Kasumi-1 (cell line): ENCODE measurements at places on chromosomes 13 and 19.

DNA sequence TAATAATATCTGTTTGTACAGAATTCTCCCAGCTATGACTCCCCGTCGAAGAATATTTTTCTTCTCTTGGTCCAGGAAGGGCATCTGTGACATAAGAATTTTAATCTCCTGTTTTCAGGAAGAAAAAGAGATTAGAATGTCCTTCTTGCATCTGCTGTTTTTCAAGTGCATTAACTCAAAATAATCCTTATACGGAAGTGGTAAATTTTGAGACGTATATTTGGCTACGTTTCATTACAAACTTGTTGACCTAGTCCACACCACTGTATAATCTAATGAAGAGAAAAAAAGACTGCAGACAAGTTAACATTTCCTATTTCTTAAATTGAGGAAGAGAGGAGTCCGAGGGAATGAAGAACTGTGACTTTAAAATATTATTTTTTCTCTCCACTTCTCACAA lies 959.9 kb downstream of the DIAPH3 start:
- no peak for DNase-seq

DNA sequence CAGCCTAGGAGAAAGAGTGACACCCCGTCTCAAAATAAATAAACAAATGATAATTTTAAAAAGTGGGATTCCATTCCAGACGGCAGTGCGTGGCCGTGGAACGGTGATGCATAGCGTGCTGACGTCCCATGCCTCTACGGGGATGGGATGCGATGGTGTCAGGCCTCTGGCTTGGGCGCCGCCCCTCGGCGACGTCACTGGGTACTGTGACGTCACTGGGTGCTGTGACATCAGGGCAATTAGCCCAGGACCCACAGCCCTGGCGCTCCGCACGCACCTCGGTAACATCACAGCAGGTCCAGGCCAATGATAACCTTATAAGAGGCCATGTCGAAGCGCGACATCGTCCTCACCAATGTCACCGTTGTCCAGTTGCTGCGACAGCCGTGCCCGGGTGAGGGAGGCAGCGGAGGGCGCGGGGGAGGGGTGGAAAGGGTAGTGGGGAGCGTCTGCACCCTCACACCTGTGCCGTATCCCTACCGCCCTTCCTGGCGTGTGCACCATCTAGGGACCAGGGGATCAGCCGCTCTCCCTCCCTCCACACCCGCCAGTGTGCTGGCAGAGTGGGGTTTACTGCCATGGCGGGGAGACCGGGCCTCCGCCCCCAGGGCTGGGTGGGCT lies at the start of gene GAPDHS:
Gene GAPDHS, plus strand, starts transcription at position 256 of the 621 bp plus-strand sequence. Its CDS starts 72 bp downstream, at position 328.
- DNase-seq, result no peak

DNA sequence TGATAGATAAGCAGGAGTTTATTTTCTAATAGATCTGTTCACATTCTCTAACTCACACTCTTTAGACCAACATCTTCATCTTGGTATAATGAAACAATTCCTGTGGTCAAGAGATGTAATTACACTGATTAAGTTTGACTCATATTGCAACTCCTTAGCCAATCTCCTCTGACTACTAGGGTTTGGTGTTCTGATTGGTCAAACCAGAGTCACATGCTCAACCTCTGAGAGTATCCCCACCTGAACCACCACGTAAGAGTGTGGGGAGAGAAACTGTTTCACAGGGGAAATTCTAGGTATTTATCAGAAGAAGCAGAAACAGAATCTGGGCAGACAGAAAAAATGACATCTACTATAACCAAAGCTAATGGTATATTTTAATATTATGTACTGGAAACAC lies 42.4 kb downstream of the UQCRFS1 start:
- DNase-seq, result no peak

DNA sequence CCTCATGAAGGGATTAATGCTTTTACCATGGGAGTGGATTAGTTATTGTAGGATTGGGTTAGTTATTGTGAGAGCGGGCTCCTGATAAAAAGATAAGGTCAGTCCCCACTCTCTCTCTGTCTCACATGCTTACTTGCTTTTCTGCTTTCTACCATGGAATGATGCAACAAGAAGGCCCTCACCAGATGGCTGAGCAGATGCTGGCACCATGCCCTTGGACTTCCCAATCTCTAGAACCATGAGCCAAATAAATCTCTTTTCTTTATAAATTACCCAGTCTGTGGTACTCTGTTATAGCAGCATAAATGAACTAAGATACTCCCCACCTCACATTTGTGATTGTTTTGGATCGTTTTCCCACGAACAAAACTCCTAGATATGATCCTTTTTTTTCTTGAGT lies 353.8 kb downstream of the DNAJC15 start:
- no peak for DNase-seq

GRCh38 chr19:33385956-33386355 lies 12.4 kb downstream of the CEBPG start:
- no peak for DNase-seq

- DNase-seq, result peak; percentile 64
These were observed 1589.1 kb upstream of the SPRY2 start for GRCh38 chr13:81929988-81930387.

DNA sequence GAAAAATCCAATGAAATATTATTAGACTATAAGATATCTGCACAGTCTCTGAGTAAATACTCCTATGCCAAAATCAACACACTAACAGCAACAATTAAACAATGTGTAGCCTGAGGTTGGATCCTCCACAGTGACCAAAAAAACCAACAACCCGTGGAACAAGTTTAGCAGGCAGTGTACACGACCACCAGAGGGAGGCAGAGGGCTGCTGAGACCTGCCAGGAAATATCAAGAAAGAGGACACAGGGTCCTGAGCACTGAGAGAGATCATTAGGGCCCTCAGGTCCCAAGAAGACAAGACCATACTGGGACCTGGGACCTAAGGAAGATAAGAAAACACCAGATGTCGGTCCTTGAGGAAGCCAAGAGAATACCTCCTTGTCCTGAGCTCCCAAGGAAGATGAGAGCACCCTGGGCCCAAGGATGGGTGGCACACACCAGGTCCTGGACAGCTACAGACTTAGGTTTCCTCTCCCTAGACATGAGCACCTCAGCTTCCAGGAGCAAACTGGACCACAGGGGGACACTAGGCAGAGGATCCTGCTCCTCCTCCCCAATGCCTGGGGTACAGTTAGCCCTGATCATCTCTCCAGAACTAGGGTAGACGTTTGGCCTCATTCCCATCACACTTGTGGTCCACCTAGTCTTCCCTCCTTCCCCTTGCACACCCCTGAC lies 822 bp upstream of the ZNF274 start:
- DNase-seq, result peak; percentile 25

- no peak for DNase-seq
These were observed 328.1 kb downstream of the SLITRK5 start for GRCh38 chr13:87999240-87999700.

GRCh38 chr13:97321616-97322321 lies 99.6 kb downstream of the MBNL2 start:
- no peak for DNase-seq
